ENCODE measurements at places on chromosomes 2 and 18.

- no peaks in the 10 kb centered on the region for H3K27me3 ChIP-seq
- no peaks in the 10 kb centered on the region for H3K4me1 ChIP-seq
- DNase-seq, result no peak
These were observed 1036.5 kb upstream of the CNTNAP5 start for GRCh38 chr2:122988395-122989221.

DNA sequence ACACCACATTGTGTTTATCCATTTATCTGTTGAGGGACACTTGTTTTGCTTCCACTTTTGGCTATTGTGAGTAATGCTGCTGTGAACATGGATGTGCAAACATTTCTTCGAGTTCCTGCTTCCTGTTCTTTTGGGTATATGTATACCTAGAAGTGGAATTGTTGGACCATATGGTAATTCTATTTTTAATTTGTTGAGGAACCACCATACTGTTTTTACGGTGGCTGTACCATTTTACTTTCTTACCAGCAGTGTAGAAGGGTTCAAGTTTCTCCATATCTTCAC, 23.1 kb downstream of the ANXA4 start:
- no peak for DNase-seq
- no peaks in the 10 kb centered on the region for H3K36me3 ChIP-seq
- H3K4me1 ChIP-seq, result no peaks in the 10 kb centered on the region
- no peak overlapping the region for H3K27ac ChIP-seq
- H3K27me3 ChIP-seq, result no peaks in the 10 kb centered on the region

DNA sequence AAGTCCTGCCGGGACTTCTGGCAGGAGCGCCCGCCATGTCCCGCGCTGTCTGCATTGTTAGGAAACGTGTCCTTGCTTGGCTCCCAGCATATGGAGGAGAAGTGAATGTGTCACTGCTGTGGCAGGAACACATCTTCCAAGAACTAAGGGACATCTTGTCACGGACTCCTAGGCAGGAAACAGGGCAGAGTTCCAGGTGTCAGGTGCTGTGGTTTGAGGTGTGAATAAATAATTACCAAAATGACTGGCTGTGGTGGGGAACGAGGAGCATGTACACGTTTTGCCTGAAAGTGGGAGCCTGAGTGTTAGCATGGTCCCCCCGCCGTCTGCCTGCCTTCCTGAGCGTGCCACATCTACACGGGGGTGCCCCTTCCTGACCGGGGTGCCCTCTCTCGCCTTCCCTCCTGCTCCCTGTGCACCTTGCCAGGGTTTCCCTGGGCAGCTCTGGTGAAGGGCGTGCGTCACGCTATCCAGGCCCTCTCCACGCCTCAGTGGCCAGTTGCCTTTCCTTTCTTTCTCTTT, 237.5 kb downstream of the LDLRAD4 start:
- no peaks in the 10 kb centered on the region for H3K36me3 ChIP-seq
- peaks cover 49% of the 10 kb centered on the region for H3K4me1 ChIP-seq
- no peak for DNase-seq

- no peak for DNase-seq
- H3K4me1 ChIP-seq, result no peaks in the 10 kb centered on the region
- no peak overlapping the region for H3K4me3 ChIP-seq
- H3K27me3 ChIP-seq, result no peaks in the 10 kb centered on the region
- H3K27ac ChIP-seq, result no peak overlapping the region
- H3K36me3 ChIP-seq, result no peaks in the 10 kb centered on the region
These were observed 535.5 kb downstream of the TNS1 start for GRCh38 chr2:217467331-217467730.

DNA sequence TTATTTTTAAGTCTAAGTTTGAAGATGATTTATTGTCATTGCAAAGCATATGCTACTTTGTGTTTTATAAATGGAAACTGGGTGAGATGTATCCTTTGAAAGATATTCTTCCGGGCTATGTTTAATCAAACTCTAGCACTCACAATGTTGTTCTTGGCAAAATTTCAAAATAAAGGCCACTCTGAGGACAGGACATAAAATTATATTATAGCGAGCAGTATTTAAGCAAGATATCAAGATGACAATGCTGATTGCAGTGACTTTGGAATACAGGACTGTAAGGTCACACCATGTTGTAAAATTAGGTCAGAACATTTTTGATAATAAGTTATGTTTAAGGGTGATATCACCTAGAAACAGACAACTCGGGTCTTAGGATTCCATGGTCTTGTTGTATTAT, 14.2 kb downstream of the RPRM start:
- no peak overlapping the region for H3K4me3 ChIP-seq
- H3K36me3 ChIP-seq, result no peaks in the 10 kb centered on the region
- H3K27me3 ChIP-seq, result no peaks in the 10 kb centered on the region
- no peak for DNase-seq

- H3K36me3 ChIP-seq, result no peaks in the 10 kb centered on the region
- H3K4me3 ChIP-seq, result no peak overlapping the region
- H3K27ac ChIP-seq, result no peak overlapping the region
- DNase-seq, result no peak
These were observed 30.5 kb downstream of the HPCAL1 start for GRCh38 chr2:10333247-10333613.

DNA sequence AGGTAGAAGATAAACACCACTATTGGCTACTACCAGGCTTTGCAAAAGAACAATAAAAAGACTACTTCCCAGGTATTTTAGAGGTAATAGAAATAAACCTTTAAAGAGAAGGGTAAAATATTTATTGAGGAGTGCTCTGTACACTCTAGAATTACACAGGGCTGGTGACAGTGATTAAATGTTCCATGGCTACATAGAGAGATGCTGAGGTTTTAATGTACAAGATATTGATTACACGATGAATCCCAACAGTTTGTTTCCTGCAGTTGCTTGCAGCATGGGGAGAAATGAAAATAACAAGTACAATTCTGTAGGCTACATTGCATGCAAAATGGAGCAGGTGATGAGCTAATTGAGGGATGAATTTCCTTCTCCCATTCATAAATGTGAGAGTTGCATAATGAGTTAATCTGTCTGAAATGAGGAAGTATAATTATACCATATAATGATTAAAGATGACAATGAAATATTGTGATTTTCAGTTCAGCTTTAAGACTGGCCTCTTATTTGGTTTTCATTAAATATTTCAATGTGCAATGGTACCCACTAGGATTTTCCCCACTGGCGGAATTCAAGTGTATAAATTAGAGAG, 266.1 kb downstream of the SOCS6 start:
- H3K36me3 ChIP-seq, result no peaks in the 10 kb centered on the region
- no peak for DNase-seq
- H3K4me1 ChIP-seq, result no peaks in the 10 kb centered on the region
- no peak overlapping the region for H3K4me3 ChIP-seq

- no peaks in the 10 kb centered on the region for H3K27me3 ChIP-seq
- no peak overlapping the region for H3K4me3 ChIP-seq
- no peak for DNase-seq
- H3K36me3 ChIP-seq, result no peaks in the 10 kb centered on the region
These were observed 518.3 kb downstream of the XIRP2 start for GRCh38 chr2:167406558-167406957.

GRCh38 chr2:222912117-222912516, 51.3 kb downstream of the ACSL3 start:
- no peak overlapping the region for H3K27ac ChIP-seq
- peaks cover 34% of the 10 kb centered on the region for H3K4me1 ChIP-seq
- no peak for DNase-seq
- H3K36me3 ChIP-seq, result peaks cover 36% of the 10 kb centered on the region
- H3K27me3 ChIP-seq, result no peaks in the 10 kb centered on the region

- peaks cover 30% of the 10 kb centered on the region for H3K4me1 ChIP-seq
- no peaks in the 10 kb centered on the region for H3K27me3 ChIP-seq
- H3K36me3 ChIP-seq, result no peaks in the 10 kb centered on the region
These were observed 77.8 kb upstream of the B3GNT2 start for GRCh38 chr2:62118160-62118559.

GRCh38 chr2:14530506-14530905, 102.0 kb upstream of the LRATD1 start:
- H3K4me1 ChIP-seq, result no peaks in the 10 kb centered on the region
- no peak overlapping the region for H3K4me3 ChIP-seq
- no peak overlapping the region for H3K27ac ChIP-seq

DNA sequence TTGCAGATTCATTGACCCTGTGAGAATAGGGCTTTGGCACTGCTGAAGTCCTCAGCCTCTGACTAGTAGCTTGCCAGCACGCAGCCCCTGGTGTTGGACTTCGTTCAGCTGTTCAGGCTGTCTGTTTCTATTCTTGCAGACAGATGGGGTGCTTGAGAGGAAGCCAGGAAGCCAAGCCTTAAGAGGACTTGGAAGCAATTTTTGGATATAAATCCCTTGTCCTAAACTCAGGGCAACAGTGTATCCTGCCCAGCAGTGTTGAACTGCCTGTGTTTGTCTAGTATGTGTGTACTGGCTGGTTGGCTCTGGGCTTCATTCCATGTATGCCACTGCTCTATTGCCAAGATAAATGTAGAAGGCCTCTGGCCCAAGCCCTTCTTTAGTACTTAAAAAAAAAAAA, 108.6 kb downstream of the COMMD1 start:
- H3K4me3 ChIP-seq, result no peak overlapping the region
- H3K36me3 ChIP-seq, result no peaks in the 10 kb centered on the region

DNA sequence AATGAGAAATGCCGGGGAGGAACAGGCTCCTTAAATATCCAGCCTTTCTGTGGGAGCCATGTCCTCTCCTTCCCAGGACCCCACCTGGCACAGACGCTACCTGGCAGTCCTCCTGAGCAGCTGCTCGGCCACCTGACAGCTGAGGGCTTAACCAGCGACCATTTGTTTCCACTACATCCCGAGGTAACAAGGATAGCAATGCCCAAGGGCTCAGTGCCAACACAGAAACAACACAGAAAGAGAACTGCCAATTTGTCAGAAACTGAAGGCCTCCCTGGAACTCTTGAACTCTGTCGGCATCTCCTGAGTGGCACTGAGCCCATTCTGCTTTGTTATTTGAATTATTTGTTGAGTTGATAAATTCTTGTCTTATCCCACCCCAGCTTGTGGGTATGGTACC, 122.2 kb upstream of the ARHGAP28 start:
- no peak overlapping the region for H3K4me3 ChIP-seq
- no peak for DNase-seq
- no peak overlapping the region for H3K27ac ChIP-seq
- H3K36me3 ChIP-seq, result no peaks in the 10 kb centered on the region

DNA sequence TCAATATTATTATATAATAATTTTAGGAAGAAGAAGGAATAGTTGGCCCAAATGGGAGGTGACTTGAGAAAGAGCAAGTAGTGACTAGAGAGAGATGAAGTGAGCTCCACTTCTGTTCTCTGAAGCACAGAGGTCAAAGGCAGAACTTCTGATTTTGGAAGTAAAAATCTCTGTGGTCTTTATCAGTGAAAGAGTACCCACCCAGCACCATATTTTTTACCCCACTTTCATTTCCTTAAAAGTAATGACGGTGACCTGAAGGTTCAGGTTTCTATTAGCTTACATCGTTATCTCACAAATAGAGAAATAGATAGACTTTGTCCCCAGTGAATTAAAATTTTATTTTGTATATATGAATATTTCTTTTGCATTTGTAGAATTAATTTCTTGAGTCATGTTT, 95.3 kb downstream of the CDH7 start:
- H3K27ac ChIP-seq, result no peak overlapping the region
- H3K4me1 ChIP-seq, result no peaks in the 10 kb centered on the region
- no peak for DNase-seq
- no peaks in the 10 kb centered on the region for H3K27me3 ChIP-seq
- H3K36me3 ChIP-seq, result no peaks in the 10 kb centered on the region
- H3K4me3 ChIP-seq, result no peak overlapping the region

- no peak overlapping the region for H3K4me3 ChIP-seq
- H3K27me3 ChIP-seq, result no peaks in the 10 kb centered on the region
- no peak overlapping the region for H3K27ac ChIP-seq
- no peak for DNase-seq
These were observed 37.1 kb downstream of the ZNF516 start for GRCh38 chr18:76457957-76458356.

DNA sequence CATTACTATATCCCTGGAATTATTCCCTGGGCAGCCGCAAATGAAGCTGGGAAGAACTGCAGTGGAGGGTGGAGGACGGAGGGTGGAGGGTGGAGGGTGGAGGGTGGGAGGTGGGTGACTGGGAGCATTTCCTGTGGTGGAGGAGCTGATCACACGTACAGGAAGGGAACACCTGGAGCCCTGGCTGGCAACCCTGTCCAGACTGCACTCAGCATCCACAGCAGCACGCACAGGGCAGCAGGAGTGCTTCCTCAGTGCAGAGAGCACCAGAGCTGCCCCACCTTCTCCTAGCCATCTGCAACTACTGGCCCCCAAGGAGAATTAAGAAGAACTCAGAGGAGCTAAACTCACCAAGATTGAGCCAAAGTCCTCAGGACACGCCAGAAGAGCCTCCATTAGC, 249.9 kb downstream of the EIPR1 start:
- no peaks in the 10 kb centered on the region for H3K4me1 ChIP-seq
- no peak for DNase-seq
- H3K27ac ChIP-seq, result no peak overlapping the region
- H3K4me3 ChIP-seq, result no peak overlapping the region
- no peaks in the 10 kb centered on the region for H3K36me3 ChIP-seq

- DNase-seq, result no peak
- no peaks in the 10 kb centered on the region for H3K36me3 ChIP-seq
- H3K4me3 ChIP-seq, result no peak overlapping the region
- no peaks in the 10 kb centered on the region for H3K27me3 ChIP-seq
These were observed 231.6 kb upstream of the ERBB4 start for GRCh38 chr2:212770240-212770639.

DNA sequence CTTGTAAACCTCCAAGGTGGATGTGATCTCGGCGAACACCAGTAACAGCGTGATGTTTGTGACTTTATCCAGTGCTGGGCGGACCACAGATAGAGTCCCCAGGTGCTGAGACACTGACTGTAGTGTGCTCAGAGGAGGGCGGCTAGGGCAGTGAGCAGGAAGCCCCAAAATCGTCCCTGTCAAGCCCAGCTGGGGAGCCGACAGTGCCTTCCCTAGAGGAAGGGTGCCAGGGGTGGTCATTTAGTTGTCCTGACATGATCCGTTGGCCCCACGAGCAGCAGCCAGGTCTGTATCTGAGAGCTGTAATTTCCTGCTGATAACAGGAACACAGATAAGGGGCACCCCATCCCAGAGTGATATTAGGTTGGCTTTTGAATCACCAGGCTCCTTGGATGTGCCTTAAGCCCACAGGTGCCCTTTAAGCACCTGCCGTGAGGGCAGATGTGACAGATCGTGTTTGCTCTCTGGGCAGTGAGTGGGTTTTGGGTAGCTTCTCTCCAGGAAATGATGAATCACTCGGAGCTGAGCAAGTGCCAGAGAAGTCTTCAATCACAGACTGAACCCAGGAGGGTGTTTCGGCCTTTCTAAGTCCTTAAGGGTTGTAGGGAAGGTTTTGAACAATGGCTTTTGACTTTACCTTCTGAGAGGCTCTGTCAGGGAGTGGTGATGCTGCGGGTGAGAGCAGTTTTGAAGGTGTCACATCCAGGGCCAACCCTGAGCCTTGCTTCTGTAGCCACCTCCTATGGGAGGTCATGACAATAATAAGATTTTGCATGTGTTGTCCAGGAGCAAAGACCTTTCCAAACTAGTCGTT, 7.7 kb downstream of the LPIN1 start:
- H3K4me3 ChIP-seq, result no peak overlapping the region
- no peaks in the 10 kb centered on the region for H3K27me3 ChIP-seq
- no peaks in the 10 kb centered on the region for H3K36me3 ChIP-seq
- H3K4me1 ChIP-seq, result peaks cover 50% of the 10 kb centered on the region
- peak overlapping the region; percentile 35 for H3K27ac ChIP-seq

All from heart left ventricle (tissue), 16 donors.